ENCODE measurements at places on chromosomes 7 and 10. TPM values are rescaled to one million over a fixed set of nuclear protein-coding genes. Genes with fewer than 3 reads are reported as not detected.

C10orf95 gene
- polyA plus RNA-seq, result not detected

ZNF33B gene
- polyA plus RNA-seq, result 19.9 TPM

WEE2 gene
- polyA plus RNA-seq, result not detected

GOLGA7B gene
- polyA plus RNA-seq, result 0.10 TPM

PLPP4 gene
- polyA plus RNA-seq, result not detected

ANKIB1 gene
- polyA plus RNA-seq, result 26.4 TPM

FHIP2A gene
- 21.2 TPM for polyA plus RNA-seq

PRKAR2B gene
- polyA plus RNA-seq, result 8.0 TPM

THSD7A gene
- 6.7 TPM for polyA plus RNA-seq

MINDY4 gene
- polyA plus RNA-seq, result 5.4 TPM

SH3PXD2A gene
- polyA plus RNA-seq, result 75.5 TPM

OR2A12 gene
- polyA plus RNA-seq, result not detected
